ENCODE measurements at places on chromosomes 2 and 18.
A peak's percentile ranks its signal among the peaks of the same experiment; 100 is the strongest.

DNA sequence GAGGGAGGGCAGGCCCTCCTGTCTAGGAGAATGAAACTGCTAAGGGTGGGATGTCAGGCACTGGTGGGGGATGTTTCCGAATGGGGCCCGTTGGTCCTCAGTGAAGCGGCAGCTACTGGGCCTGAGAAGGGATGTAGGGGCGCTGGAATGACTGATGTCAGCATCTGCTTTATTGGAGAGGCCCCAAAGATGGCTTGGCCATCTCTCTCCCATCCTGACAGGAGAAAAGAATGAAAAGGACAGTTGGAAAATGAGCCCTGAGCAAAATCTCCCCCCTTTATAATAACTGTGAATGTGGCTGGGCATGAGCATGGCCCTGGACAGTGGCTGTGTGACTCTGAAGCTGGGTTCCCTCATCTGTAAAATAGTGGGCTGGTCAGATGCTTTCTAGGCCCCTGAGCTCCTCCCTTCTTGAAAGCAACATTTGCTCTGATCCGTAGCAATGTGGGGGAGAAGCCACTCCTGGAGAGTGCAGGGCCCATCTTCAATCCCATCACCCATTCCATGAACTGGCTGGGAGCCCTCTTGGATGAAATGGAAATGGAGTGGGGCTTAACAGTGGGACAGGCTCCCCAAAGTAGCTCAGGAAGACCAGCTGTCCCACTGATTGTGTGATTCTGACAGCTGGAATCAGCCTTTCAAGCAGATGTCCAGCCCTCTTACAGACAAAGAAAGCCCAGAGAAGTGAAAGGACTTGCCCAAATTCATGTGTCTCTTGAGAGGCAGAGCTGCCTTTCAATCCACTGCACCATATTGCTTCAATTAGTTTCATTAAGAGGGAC is 232.7 kb upstream of the SMAD2 start:
- no peak for DNase-seq

- peak; percentile 67 for DNase-seq
Observed at GRCh38 chr18:6885992-6886796, 156.7 kb downstream of the ARHGAP28 start.

- DNase-seq, result no peak
Observed at GRCh38 chr2:162113776-162114168, 38.3 kb downstream of the GCG start.

- DNase-seq, result no peak
Observed at GRCh38 chr2:1277634-1278033, 135.6 kb upstream of the TPO start.

GRCh38 chr2:140257692-140258300 is 1477.6 kb upstream of the NXPH2 start:
- no peak for DNase-seq

GRCh38 chr18:62018759-62019041 is 125.9 kb upstream of the RNF152 start:
- no peak for DNase-seq

GRCh38 chr2:120796094-120796493 is 60.4 kb downstream of the GLI2 start:
- DNase-seq, result no peak

GRCh38 chr2:172096626-172097547 is 5.8 kb downstream of the DLX2 start:
- peak; percentile 26 for DNase-seq

GRCh38 chr18:73945130-73945792 is 202.4 kb downstream of the FBXO15 start:
- no peak for DNase-seq

GRCh38 chr2:99860720-99861375 is 281.5 kb downstream of the AFF3 start:
- DNase-seq, result no peak

DNA sequence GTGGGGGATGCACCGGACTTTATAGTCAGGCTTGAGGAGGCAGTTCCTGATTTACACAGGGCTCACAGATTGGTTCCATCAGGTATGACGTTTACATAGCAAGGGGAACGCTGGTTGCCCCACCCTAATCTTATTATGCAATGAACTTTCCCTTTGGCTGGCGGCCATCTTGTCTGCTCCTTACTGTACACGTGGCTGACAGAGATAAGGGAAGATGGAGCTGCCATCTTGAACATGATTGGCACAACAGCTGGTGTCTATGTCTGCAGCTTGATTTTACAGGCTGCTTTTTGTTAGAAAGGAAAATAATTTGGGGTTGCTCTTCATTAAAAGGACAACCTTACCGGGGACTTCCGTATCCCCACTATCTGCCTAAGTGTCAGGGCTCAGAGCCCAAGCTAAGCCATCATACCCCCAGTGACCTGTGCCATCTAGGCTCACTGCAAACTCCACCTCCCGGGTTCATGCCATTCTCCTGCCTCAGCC is 33.5 kb upstream of the ATG16L1 start:
- DNase-seq, result peak; percentile 98

DNA sequence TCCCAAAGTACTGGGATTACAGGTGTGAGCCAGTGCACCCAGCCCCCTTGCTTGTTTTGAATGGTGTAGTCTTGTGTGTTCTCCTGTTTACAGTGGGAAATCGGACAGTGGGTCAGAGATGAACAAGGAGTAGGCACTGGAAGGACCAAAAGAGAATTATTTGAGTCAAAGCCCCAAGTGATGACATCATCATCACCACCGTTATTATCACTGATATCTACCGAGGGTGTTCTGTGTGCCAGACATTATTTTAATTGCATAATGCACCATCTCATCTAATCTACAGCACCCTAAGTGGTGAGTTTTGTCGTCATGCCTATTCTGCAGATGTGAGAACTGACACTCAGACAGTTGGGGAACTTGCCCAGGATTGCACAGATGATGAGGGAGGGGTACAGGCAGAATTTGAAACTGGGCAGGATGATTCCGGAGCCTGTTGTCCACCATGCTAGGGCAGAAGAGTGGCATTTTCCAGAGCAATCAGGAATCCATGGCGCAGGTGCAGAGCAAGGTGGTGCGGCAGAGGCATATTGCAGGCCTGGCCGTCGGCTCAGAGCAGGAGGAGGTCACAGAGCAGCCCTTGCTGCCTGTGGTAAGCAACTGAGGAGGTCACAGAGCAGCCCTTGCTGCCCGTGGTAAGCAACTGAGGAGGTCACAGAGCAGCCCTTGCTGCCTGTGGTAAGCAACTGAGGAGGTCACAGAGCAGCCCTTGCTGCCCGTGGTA is 137.0 kb upstream of the HDAC4 start:
- no peak for DNase-seq

DNA sequence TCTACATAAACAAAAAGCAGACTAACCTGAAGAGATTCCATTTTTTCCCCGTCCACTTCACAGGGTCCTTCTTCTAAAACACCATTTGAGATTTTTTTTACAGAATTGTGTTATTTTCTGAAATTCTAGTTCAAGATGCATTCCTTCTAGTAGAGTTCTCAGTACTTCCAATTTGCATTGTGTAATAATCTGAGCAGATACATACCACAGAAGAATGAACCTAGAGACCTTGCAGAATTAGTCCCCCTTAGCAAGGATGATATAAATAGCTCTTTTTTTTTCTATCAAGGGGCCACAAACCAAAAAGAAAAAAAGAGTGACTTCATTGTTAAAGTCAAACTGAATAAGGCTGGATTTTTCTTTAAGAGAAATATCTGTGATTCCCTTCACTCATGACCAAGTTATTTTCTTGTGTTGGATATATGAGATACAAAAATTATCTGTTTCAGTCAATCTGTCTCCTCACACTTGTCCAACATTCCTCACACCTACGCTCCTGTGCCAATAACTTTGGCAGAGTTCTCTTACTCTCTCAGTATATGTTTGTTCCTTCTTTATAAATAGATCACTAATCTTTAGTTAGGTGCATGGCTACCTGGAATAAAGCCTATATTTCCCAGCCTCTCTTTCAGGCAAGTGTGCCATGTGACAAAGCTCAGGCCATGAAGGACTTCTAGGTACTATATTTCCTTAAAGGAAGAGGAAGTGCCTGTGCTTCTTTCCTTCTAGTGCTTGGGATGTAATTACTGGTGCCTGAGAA is 183.5 kb downstream of the ZNF385B start:
- DNase-seq, result no peak

DNA sequence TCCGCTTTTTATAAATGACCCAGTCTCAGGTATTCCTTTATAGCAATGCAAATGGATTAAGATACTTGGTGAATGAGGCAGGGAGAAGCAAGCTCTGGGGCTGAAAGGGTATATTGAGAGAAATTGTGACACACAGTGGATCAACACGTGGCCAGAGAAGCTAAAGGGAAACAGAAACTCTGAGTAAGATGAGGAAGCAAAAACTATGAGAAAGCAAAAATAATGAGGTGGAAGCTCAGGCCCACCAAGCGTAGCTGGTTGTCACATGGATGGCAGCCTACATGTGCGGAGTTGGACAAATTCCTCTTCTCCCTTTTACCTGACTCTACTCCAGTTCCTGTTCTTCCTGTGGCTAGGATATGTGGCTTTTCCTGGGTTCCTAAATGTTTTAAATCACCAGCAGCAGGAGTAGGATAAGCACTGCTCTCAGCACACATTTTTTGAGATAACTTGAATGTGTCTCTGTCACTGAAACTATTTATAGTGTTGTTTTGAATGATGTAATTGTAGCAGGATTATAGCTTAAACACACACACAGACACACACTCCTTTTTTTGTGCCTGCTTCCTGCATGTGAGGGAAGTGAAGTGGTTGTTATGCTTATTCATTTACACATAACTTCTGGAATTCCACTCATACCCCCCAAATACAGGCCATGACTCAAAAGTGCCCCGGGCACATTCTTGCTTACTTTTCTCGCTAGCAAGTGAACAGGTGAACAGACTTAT is 30.1 kb upstream of the EPC2 start:
- no peak for DNase-seq

GRCh38 chr2:203062126-203062525 is 47.5 kb downstream of the NBEAL1 start:
- DNase-seq, result no peak

DNA sequence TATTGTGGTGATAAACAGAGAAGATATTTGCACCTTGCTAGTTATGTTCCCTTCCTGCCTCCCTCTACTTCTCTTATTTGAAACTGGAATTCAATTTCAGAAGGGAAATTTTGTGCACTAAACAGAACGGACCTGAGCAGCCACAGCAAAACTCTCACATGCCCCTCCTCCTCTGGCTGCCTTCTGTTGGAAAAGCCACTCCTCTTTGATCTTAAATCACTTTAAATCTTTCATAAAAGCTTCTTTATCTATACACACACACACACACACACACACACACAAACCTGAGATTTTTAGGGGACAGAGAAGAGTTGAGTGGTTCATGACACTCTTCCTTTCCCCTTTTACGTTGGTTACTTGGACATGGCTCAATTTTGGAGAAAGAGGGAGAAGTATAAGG is 5.6 kb downstream of the TBR1 start:
- DNase-seq, result no peak

DNA sequence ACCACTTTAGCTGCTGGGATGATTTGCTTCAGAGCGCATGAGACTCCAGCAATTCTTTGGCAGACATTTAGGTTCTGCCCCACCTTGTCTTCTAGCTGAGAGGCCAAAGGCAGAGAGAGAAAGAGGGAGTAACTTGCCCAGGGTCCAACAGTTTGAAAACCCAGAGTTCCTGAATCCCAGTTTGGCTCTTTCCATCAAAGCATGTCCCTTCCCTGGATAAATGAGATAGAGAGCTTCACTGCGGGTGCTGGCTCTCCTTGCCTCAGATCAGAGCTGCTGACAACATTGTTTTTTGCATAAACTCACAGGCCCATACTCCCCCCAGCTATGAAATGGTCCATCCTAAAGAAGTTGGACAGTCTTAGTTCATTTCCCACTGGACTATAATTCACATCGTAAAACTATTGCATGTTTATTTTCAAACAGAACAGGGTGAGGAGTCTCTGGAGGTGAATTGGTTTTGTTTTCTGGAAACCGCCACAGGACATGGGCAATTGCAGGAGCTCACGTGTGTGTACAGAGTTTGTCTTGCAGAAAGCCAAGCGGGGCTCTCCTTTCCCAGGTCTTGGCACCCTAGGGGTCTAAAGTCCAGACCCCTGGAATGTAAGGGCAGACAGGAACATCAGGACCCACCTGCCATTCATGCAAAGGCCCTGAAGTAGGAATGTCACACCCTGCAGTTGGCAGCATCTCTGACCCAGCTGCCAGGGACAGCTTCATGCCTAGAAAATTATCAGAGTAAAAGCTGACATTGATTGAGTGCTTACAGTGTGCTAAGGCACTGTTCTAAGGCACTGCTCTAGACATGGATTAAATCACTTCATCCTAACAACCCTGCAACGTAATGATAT is 25.0 kb upstream of the SLC14A2 start:
- no peak for DNase-seq

DNA sequence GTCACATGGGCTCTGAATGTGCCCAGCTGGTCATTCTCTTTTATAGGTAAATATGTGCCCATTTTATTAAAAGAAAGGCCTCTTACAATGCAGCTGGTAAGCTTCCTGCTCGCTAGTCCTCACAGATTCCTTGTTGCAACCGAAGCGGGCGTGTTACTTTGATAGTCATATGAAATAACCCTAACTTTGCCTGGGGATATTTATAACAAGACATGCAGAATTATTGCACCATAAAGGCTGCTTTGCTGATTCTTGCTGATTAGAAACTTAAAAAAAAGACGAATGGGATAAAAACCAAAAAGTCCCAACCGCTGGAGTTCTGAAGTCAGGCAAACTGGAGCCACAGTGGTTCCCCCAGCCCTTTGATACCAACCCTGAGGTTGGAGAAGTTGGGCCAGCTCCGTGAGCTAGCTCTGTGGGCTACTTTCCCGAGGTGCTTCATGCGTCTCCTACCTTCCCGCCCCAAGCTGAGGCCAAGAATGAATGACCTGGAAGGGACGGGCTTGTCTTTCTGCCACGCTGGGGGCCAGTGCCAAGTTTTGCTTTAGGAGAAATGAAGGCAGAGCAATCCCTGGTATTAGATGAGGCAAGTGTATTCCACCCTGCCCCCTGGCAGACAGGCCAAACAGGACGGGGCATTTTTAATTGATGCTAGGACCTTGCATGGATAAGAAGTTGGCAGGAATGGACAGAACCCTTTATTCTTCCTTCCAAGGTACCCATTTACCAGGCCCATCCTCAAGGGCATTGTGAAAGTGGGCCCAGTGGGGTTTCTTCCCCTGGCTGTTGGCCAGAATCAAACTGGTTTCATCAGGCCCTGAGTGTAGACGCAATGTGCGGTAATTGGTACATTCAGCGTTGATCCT is 140.4 kb downstream of the KCTD1 start:
- no peak for DNase-seq

DNA sequence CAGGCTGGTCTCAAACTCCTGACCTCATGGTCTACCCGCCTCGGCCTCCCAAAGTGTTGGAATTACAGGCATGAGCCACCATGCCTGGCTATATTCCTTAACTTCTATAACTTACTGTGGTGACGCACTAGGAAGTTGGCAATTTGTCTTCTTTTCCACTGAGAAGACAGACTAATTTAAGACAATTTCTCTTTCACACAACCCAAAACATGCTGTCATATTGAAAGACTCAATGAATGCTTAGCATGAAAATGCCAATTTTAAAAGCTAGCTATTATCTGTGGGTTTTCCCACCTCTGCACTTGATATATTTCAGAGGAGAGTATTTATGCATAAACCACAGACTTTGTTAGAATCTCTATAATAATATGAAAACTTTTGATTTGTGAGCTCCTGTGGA is 84.5 kb downstream of the ERBB4 start:
- DNase-seq, result no peak
